ENCODE measurements at places on chromosomes 3 and 15.

- DNase-seq, result no peak
These were observed 29.0 kb downstream of the NDUFB4 start for GRCh38 chr3:120625159-120625586.

- no peak for DNase-seq
These were observed 749.1 kb downstream of the SQOR start for GRCh38 chr15:46383978-46384377.

DNA sequence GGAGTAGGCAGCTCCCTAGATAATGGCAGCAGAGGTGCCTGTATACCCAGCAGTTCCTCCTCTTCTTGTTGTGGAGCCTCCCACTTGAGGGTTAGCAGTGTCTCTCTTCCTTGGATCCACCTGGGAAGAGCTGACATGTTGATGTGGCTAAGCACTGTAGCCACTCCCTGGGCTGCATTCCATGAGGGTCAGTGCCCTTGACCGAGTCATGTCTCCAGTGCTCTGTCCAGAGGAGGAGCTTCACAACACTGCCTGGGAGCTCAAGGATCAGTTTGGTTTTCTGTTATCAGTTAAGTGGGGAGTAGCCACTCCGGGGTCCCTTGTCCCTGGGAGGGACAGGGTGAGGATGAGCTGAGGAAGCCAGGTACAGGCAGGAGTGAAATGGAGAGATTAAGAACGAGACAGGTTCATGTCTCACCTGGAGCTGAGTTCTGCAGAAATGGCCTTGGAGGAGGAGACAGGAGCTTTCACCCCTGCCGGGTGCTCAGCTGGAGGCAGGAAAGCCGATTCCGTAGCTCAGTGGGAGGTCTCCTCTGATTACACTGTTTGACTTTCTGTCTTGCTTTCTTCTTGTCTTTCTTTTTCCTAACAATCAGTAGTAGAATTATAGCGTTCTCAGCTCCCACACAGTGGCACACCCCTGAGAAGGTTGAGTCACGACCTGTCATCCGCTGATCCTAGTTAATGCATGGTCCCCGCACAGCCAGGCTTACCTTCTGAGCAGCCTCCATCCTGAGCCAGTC, 57.9 kb upstream of the SEC22A start:
- DNase-seq, result no peak

- no peak for DNase-seq
These were observed 14.3 kb downstream of the GRM2 start for GRCh38 chr3:51721062-51721745.

GRCh38 chr3:143321058-143321769, 201.6 kb downstream of the CHST2 start:
- DNase-seq, result no peak

DNA sequence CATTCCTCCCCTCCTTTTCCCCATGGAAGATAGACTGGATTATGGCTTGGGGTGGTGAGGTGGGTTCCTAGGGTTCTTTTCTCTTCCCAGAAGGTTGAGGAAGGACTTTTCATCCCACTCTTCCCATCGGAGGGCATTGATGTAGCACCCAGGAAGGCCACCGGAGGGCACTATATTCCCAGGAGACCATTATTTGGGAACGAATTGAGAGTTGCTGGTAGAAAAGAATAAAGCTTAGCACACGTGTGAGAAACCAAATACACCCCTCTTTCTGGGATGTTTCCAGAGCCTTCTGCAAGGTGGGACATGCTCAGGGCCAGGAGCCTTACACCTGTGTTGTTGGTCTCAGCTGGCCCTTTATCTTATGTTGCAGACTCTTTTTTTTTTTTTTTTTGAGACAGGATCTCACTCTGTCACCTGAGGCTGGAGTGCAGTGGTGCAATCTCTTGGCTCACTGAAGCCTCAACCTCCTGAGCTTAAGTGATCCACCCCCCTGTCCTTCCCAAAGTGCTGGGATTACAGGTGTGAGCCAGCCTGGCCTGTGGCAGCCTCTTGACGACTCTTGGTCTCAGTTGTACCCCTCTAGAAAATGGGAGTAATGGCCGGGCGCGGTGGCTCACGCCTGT, 6.3 kb upstream of the CDC25A start:
- DNase-seq, result no peak

DNA sequence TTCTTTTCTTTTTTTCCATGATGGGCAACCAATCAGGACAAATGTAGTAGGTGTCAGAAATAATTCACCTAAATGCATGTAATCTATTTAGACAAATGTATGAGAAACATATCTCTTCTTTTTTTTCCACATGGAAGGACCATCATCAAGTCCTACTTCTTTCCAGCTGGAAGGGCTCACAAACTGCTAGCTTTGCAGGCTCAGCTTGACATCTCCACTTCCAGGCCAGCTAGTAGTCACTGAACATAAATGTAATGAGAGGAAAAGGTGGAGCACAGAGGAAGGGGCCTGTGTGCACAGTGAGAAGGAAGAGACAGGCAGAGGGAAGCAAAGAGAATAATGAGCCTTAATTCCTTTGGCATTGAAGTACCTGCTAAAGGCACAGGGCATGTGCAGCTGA, 504.9 kb downstream of the MCTP2 start:
- no peak for DNase-seq

GRCh38 chr15:96046620-96047240, 283.8 kb upstream of the NR2F2 start:
- no peak for DNase-seq

GRCh38 chr3:153138276-153139210, 23.5 kb upstream of the RAP2B start:
- DNase-seq, result no peak

DNA sequence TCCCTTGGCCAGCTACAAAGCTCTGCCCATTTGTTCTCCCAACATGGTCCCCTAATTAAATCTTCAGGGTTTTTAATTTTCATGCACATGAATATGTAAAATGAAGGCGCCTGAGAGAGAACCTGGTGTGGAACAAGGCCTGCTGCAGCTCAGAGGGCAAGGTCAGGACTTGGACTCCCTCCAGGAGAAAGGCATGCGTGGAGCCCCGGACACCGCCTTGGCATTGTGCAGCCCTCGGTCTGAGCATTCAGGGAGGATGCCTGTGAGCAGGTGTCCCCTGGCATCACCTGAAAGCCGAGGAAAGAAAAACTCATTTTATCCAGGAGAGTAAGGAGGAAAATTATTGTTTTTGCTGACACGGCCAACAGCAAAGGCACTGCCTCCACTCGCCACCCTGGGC, 33.8 kb upstream of the EPHB1 start:
- no peak for DNase-seq

DNA sequence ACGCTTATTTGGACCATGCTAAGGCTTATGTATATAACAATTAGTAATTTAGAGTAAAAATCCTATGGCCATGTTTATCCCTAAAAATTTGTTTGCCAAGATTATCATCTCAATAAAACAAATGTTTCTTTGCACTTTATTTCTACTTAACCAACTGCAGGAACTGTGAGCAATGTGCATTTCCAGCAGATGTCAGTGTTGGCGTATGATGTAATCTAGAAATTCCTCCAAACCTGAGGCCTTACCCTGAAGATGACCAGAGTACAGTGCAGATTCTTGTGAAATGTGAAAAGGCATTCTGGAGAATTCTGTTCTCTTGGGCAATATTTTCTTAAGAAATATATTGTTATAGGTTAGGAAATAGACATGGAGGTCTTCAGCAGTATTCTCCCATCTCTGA, 205.9 kb downstream of the MBNL1 start:
- DNase-seq, result no peak

DNA sequence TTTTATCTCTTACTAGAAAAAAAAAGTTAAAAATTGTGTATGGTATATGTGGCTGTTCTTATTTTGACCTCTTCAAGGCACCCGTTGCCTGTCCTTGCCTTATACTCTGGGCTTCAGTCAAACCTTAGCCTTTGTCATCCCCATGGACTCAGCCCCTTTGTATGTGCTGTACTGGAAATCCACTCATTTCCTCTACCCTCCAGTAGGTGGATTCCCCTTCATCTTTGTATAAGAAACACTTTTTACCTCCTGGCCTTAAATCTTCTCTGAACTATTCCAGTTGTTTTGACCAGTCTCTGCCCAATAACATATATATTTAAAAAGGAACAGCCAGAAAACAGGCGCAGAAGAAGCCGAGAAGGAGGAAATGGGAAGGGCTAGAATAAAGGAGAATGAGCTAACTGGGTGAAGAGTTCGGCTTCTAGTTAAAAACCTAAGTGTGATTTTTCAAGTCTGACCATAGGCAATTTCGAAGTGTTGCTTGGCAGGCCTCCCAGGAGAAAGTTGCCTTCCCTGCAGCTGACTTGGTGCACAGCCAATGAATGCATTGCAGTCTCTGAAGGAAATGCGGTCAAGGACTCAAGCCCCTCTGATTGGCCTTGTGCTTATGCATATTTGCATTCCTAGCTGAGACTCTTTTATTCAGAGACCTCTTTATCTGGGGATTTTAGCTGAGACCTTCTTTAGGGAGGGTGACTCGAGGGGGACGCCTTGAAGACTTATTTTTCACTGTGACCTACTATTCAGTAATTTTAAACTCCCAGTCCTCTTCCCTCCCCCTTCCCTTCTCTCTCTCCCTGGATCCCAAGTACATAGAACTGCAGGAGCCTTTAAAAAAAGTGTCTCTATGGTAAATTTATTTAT, 277.4 kb downstream of the ROBO1 start:
- no peak for DNase-seq

DNA sequence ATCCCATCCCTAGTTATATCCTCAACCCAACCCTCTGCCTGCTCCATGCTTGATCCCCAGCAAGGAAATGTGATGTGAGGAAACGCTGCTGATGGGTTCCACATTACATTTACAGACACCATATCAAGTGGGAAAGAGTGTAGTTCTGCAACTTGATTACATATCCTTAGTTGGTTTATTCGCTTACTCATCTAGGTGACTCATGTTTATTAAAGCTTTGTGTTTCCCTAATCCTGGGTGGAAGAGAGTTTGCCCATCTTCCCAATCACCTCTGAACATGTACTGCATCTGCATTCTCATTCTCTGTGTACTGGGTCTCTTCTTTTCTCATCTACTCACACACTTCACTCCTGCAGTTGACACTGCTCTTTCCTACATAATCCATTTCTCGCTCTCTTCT, 91.7 kb upstream of the PDZRN3 start:
- DNase-seq, result no peak

- no peak for DNase-seq
These were observed 142.6 kb downstream of the PLCL2 start for GRCh38 chr3:17027318-17027717.

- no peak for DNase-seq
These were observed 21.4 kb downstream of the LMCD1 start for GRCh38 chr3:8523041-8523440.

DNA sequence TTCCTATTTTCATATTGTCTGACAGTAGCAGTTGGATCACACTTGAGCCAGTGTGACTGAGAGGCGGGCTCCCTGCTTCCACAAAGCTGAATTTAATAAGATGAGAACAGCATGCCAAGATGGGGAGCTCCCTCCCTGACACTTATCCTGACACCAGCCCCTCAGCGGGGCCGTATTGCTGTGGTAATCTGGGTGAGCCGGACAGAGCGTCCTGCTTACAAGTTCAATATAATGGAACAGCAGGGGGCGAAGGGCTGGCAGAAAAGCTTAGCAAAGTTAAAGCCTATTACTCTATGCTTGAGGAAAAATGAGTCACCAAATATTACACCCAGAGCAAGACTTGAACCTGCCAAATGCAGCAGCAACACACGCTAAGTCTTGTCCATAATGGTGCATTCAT, 163.8 kb upstream of the CMC1 start:
- no peak for DNase-seq

DNA sequence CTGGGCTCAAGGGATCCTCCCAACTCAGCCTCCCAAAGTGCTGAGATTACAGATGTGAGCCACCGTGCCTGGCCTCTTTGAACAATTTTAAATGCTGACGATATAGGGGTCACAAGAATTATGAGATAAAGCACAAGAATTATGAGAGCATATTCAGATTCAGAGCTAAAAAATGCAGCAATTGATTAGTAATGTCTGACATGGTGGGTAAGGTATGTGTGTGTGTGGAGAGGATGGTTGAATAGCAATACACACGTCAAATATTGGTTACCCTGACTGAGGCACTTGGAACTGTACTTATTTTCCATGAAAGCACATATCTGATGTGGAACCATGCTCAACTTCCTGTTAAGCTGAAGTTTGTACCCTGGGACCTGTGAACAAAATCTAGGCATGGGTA, 115.6 kb downstream of the EOMES start:
- DNase-seq, result no peak

DNA sequence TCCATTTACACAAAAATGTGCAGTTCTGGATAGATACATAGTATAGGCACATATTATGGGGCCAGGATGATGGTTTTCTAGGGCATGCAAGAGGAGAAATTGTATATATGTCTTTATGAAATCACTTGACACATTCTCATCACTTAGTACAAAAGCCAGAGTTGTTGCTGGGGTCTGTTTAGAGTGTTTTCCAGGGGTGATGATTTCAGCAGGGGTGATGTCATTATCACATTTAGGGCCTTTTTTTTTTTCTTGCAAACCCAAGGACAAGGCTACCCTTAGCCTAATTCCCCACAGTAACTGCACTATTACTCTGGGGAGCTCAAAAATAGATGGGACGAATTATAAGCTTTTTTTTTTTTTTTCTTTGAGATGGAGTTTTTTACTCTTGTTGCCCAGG, 3.6 kb downstream of the ZNF589 start:
- no peak for DNase-seq

GRCh38 chr3:54122324-54123002, at the start of gene CACNA2D3:
CACNA2D3 (plus strand) TSS chr3:54122552.
- DNase-seq, result no peak

DNA sequence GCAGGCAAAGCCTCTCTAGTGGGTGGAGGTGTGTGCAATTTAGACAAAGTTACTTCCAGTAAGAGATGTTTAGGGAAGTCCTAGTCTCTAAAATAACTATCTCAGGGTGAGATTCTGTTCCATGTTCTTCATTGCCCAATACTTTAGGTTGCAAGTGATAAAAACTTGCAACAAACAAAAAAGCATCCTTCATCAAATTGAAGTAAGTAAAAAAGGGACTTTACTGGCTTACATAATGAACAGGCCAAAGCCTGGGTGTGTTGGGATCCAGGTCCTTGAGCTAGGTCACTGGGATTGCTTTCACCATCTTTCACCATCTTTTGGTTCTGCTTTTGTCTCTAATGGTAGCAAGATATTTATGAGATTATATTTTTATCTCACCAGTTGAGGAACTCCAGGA, 38.3 kb downstream of the CX3CR1 start:
- no peak for DNase-seq

- DNase-seq, result no peak
These were observed 53.8 kb downstream of the IGSF11 start for GRCh38 chr3:118980832-118981231.

DNA sequence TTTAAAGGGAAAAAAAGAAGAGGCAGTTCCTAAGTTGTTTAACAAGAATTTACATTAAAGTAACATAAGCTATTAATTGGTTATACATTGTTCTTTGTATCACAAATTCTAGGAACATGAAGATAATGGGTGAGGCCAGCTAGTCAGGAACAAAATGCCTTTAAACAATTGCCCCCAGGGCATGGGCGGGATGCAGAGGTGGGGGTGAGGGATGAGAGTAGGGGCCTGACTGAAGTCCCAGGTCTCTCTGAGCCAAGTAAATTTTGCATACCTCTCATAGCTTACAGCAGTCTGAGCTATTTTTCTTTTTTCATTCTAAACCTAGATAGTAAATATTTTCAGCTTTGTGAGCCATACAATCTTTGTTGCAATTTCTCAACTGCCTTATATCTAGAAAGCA, 77.8 kb upstream of the RNU6-1 start:
- DNase-seq, result no peak

Measured in activated T-helper 1 cell treated with Interleukin-2 at 50 U/mL for 16 hours (primary cell).